Nephron progenitor cell (in vitro differentiated cells): ENCODE measurements at places on chromosomes 2 and 18.

GRCh38 chr18:69755856-69756496 lies 191.7 kb downstream of the CD226 start:
- DNase-seq = no peak

DNA sequence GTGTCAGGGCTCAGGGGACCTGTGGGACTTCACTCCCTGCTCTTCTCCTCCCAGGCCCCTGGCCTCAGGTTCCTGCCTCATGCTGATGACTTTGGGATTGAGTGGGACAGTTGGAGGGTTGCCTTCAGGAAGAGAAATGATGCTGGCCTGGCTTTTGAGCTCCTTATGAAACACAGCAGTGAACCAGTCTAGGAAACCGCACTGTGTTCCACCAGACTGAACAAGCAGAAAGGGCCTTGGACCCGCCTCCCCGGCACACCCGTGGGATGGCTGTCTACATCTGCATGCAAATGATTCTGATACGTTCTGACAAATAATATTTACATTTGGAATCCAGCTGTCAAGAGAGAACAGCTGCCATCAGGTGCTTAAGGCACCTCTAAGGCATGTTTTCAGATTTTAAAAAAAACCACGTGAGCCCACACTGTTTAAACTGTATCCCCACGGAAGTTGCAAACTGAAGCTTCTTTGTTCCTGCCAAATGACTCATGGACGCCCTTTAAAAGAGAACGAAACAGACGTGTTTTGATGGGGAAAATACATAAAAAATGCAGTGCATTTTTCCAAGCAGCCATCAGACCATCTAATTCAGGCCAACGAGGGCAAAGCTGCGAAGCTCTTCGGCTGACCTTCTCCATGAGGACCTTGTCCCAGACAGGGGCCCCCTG lies 27.6 kb upstream of the ASAP2 start:
- DNase-seq = no peak

GRCh38 chr18:3814816-3815215 lies 364.8 kb downstream of the TGIF1 start:
- DNase-seq = no peak

- DNase-seq = no peak
These were observed 47.4 kb downstream of the GREB1 start for GRCh38 chr2:11581124-11581796.

GRCh38 chr18:650428-650858 lies 7.0 kb upstream of the TYMS start:
- DNase-seq = no peak

DNA sequence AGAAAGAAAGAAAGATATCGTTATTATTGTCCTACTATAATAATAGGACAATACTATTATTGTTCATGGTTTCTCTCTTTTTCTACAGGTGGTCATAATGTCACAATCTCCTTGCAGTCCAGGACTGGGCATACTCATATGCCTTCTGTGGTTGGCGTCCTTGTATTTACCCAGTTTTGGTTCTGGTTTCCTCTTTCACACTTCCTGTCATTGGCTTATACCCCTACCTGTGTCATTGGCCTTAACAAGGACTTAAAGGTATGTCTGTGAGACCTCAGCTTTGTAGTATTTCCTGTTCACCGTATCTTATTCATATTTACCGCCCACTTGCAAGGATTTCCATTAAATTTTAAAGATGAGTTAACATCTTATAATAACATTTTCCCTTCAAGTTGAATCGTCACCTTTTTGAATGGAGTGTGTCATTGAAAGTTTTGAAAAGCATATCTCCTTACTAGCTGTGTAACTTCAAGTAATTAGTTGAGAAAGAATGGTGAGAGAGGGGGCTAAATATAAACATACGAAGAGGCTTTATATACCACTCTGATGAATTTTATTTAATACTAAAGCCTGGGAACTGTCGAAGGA lies 36.5 kb upstream of the HTR2B start:
- DNase-seq = no peak

DNA sequence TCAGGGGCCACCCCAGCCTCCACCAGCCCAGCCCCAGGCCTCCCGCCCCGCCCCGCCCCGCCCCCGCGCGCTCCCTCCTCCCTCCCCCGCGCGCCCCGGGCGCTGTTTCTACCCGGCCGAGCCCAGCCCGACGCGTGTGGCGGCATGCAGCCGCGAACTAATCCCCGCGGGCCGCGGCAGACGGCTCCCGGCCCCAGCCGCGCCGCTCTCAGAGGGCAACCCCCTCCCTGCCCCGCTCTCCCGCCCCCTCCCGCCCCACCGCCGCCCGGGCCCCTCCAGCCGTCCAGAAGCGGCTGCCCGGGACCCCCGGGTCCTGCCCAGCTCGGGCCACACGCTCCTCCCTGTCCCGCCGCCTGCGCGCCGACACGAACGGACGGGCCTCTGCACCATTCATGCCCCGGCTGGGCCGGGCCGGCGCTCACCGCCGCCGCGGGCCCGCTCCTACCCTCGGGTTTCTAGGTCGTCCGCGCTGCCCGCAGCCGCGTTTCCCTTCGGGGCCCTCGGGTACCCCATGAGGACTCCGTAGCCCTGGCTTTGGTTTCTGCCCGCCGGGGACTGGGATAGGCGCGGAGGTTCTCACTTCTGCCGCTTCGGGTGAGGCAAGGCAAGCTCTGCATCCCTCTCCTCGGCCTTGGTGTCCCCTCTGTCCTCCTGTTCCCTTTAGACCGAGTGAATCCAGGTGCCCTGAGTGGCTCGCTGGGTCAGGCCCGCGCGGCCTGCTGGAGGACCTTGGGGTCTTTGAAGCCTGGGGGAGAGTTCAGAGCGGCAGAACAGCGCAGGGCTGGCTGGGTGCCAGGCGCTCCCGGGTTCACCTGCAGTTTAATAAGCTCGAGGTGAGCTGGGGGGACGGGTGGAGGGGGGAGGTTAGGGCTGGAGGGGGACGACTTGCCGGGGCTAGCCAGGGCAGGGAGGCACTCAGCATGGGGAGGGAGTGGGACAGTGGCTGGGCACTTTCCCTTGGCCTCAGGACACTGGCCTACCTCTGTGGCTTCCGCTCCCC lies 3.1 kb downstream of the WNT10A start:
- peak; percentile 56 for DNase-seq

DNA sequence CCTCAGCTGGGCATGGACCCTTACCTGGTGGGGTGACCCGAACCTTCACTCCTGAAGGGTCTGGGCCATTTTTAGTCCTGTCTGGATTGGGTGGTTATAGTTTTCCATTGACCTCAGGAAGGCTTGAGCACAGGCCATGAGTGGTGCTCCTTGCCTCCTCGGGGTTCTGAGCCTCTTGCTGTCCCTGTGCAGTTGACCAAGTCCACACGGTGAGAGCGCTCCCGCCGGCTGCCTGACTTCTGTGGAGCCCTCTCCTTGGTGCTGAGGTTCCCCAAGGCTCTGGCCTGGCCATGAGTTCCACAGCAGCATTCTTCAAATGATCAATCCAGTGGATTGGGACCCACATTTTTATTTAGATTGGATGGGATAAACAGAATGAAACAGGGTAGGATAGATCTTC lies 159.5 kb downstream of the SEPTIN10 start:
- no peak for DNase-seq

DNA sequence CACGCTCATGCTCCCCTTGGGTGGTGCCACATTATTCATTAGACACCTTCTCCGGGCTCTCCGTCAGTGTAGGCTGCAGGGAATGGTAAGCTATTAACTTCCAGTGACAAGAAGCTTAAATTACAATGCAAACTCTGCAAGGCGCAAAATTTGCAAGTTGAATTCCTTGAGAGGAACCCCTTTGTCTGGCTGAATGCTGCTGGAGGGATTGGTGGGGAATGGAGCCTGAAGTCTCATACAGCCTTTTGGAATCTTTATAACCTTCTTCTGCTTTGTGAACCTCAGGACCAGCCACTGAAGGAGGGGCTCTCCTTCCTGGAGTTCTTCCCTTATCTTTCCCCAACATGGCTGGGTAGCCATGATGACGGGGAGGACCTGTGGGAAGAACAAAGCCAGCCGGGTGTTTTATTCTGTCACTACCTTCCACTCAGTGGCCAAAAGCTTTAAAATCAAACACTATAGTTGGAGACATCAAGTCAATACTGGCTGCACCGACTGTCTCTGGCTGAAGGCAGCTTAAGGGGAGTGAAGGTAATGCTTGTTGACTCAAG lies 220.9 kb upstream of the EPHA4 start:
- peak; percentile 8 for DNase-seq
